ENCODE measurements at places on chromosomes 16 and 17. TPM values are rescaled to one million over a fixed set of nuclear protein-coding genes. Genes with fewer than 3 reads are reported as not detected.

The DOC2B gene
- total RNA-seq: 18.1 TPM

DNA sequence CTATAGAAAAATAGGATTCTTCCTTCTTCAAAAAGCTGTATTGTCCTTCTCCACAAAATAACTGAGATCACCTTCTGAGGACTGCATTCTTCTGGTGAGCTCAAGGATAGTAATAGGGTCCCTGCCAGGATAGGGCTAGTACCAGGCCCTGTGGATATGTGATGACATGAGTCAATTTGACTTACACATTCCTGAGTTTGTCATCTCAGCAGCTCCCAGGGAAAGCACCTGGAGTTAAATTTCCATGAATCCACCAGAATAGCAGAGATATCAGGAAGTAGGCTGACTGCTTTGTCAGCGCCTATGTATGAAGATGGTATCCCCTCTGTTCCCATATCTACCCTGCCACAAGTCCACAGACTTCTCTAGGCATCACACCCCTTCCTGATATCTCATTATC lies 225.8 kb downstream of the PMP22 start:
- DNase-seq: no peak

GRCh38 chr16:990516-991291 lies 9.1 kb downstream of the SOX8 start:
- no peak for DNase-seq

DNA sequence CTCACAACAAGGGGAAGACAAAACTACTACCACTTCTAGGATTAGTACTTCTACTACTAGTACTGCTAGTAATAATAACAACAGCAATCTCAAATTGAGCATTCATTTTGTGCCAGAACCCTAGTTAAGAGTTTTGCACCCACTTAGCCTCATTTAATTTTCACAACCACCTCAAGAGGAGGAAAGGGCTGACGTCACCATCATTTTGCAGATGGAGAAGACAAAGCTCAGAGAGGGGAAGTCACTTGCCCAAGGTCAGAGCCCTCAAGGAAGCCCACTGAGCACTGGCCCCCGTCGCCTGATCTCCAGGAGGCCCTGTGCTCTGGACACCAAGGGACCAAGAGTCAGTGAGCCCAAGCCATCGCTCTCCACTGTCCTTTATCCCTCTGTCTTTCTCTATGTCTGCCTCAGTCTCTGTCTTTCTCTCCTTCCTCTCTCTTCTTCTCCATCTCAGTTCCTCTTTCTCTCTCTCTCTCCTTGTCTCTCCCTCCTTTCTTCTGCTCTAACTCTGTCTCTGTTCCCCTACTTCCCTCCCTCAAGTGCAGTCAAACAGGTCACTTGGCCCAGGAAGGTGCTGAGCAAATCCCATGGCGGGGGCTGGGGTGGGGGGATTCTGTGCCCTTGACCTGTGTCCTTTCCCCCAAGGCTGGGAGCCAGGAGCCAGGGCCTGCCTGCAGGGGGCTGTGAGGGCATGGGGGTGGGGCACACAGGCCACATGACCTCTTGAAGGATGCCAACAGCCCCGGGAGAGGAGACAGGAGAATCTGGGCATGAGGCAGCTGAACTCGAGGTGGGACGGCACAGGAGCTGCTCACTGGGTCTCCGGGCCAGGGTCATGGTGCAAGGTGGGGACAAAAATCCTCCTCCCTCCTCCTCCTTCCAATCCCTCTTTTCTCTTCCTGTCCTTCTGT lies 11.2 kb upstream of the NGFR start:
- DNase-seq: no peak

- no peak for DNase-seq
These were observed 461.0 kb upstream of the C16orf82 start for GRCh38 chr16:26605626-26606271.

GRCh38 chr16:21120976-21121520 lies 29.6 kb downstream of the DNAH3 start:
- peak; percentile 50 for DNase-seq

DNA sequence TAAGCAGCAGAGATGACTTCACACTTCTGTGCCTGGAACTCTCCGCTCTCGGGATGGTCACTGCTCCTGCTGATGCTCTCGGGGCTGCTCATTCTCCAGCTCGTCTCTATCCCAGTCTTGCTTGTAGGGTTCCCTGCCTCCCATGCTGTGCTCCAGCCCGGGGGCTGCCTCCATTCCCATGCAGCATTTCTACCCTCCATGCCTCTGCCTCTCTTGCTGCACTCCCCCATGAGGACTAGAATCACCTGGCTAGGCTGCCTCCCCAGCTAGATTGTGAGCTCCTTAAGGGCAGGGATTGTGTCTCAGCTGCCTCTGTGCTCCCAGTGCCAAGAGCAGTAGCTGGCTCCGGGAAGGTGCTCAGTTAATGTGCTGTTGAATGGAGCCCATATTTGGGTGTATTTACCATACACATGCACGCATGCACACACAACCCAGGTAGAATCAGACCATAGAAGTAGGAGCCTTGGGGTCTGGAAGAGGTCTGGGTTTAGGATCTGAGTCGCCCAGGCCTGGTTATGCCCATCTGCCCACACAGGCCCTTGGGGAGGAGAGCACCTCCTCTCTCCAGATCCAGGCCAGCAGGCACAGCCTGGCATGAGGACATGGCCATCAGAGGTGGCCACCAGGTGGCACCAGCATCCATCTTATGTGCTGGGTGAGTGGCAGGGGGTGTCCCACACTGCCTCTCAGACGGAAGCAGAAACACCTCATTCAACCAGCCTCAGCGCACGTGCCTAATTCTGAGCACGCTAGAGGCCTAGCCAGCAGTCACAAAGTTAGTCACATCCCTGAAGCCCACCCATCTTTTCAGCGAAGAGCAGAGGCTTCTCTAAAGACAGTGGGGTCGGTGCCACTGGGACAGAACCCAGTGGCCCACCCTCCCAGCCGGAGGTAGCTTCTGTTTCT lies 9.3 kb downstream of the GIT1 start:
- DNase-seq: no peak

DNA sequence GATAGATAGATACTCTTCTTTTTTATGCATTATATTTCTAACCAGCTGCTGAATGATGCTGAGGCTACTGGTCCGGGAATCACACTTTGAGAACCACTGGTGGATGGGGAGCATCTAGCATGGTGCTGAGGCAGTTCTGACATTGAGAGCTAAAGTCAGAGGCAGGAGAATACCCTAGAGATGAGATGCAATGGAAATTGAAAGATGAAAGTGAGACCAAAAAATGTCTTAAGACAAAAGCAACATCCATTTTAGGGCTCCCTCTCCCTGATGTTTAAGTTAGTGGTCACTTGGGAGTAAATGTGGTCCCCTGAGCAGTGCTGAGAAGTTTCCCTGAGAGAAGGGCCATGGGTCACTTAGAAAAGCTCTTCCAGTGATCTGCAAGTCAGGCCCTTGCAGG lies 6.8 kb downstream of the PCTP start:
- no peak for DNase-seq

GRCh38 chr16:23182679-23183542 lies at the start of gene SCNN1G:
Gene SCNN1G (plus strand): TSS chr16:23182745. CDS start chr16:23186272, 3,527 bp downstream.
- DNase-seq: no peak

DNA sequence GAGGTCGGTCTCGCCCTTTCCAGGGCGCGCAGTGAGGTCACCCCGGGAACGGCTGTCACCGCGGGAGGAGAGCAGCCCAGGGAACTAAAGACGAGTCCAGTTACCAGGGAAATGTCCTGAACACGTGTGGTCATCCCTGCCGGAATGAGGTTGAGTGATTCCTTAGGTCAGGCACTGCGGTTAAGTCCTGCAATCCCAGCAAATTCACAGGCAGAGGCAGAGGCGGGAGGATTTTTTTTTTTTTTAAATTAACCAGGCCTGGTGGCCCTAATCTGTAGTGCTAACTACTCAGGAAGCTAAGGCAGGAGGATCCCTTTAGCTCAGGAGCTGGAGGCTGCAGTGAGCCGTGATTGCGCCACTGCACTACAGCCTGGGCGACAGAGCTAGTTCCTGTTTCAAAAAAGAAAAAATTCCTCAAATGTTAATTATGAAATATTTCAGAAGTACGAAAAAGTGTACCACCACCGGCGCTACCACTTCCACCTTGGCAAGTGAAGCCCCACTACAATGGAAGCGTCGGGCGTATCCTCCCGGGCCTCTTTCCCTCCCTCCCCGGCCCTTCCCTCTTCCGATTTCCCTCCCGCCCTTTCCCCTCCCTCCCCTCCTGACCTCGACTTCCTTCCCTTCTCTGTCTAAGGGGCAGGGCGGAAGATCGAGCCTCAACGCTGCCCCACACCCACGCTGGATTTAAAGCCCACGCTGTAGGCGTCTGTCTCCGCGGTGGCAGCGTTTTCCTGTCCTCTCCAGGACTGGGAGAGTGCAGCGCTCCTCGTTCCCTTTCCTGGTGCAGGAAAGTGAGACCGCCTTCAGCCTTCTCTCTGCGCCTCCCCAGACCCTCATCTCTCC lies 27.3 kb downstream of the SLFN11 start:
- no peak for DNase-seq

The CACNG4 gene
- total RNA-seq: 0.29 TPM

GRCh38 chr16:21626659-21627277 lies 25.6 kb downstream of the IGSF6 start:
- peak; percentile 80 for DNase-seq

DNA sequence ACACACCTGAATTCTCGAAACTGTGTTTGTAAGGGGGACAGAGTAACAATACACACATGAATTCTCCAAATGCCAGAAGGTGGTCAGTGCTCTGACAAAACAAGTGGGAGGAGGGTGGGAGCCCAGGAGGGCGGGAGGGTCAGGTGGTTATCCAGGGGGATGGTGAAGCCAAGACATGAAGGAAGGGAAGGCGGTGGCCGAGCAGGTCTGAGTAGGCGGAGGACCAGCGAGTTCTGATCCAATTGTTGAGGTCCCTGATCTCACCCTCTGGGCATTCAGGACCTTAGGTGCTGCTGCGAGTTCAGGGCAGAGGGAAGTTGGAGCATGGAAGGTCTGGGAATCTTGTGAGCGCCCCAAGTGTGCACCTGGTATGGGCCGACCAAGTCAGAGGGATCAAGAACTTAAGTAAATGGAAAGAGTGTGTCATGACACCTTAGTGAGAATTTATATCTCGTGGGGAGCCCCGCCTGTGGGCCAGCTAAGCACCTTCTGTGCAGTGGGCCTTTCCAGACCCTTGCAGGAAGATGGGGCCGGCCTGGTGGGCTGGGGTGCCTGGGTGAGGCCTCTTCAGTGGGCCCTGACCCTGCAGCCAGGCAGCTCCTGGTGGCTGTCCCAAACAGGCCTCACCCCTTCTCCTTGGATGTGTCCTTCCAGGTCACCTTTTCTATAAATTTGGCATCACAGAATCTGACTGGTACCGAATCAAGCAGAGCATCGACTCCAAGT lies 86.1 kb downstream of the NPIPB11 start:
- no peak for DNase-seq

- no peak for DNase-seq
These were observed 15.5 kb upstream of the SPACA3 start for GRCh38 chr17:32976131-32976530.

GRCh38 chr16:1700246-1700645 lies 5.7 kb upstream of the MAPK8IP3 start:
- no peak for DNase-seq

The OMG gene
- not detected for total RNA-seq

The CLEC18A gene
- 0.58 TPM for total RNA-seq

DNA sequence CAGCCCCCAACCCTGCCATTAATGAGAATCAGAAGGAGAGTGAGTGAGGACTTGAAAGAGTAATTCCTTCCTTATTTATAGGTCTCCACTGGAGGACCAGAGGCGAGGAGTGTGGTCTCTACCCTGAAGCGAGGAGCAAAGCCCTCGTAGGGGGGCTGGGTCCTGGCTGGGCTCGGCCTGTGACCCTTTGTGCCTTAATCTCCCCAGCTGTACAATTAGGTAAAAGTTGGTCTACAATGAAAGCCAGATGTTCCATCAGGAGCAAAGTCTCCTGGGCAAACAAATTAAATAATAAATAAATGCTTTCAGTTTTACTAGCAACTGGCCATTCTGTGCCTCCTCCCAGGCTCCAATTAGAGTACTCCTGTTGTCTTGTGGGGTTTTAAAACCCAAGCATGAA lies 523.5 kb upstream of the SALL1 start:
- DNase-seq: no peak

The GSG1L gene
- total RNA-seq: not detected

GRCh38 chr17:70107441-70107840 lies 32.4 kb downstream of the KCNJ16 start:
- no peak for DNase-seq

The CHST4 gene
- total RNA-seq: 1.1 TPM

DNA sequence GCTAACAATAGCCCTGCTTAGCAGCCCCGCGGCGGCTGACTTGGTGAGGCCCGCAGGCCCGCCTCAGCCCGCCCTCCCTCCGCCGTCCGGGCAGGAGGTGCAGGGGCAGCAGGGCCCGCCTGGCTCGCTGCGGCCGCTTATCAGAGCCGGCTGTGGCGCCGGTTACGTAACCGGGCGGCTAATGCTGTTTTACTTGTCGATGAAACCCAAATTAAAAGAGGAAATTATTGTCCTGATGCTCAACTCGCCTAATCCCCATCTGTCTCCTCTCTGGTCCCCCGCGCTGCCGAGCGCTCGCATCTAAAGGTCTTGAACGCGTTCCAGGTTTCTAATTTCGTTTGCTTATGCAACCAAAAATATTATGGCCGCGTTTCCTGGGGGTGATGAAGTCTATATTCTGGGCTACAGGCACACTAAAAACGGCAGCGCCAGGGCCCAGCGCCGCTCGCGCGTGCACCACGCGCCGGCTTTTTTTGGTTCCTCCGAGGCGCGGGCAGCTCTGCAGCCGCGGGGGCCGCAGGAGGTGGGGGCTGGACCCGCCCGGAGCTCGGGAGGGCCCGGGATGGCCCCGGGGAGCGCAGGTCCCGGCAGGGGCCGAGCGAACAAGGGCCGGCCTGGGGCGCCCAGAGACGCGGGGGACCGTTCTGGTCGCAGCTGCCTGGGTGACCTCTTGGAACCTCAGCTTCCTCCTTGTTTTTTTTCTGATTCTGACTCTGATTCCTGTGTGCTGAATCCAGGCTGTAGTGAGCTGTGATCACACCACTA lies 65.2 kb upstream of the TOB1 start:
- no peak for DNase-seq

DNA sequence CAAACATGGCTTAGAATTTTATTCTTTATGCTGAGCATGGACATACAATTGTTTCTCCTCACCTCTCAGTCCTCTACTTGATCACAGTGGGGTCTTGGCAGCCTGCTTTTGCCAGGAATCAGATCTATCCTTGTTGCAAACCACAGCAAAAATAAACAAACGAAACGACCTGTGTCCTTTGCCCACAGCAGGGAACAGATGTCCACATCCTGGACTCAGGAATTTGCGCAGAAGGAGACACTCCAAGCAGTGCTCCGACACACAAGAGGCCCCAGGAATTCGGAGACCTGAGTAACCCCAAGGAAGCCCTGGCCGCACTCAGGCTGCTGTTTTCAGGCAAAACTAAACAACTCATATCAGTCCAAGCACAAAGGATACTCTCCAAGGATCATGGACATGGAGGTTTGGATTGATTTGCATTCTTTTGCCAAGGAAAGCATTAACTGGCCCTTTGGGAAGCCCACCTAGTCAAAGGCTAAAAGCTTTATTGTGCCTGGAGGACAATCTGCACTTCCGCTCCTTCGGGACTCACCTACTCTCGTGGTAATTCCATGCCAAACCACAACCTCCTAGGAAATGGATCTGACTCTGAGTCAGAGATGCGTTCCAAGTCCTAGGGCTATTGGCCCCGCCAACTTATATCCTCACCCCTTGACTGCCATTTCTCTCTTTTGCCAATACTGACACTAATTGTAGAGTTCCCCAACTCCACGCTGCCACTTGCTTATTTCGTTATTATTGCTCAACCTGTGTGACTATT lies 271.1 kb upstream of the CDH11 start:
- DNase-seq: no peak
